Liver (tissue), 10 donors: ENCODE measurements at places on chromosomes 6 and 20. TPM values are rescaled to one million over a fixed set of nuclear protein-coding genes. Genes with fewer than 3 reads are reported as not detected.

C20orf204 gene
- total RNA-seq, result 0.59 TPM

CHRNA4 gene
- total RNA-seq, result not detected

WFDC10B gene
- total RNA-seq, result not detected

SPEF1 gene
- total RNA-seq, result not detected

TFAP2C gene
- total RNA-seq, result under 0.01 TPM

RIMS1 gene
- total RNA-seq, result 0.09 TPM

ZNF184 gene
- 4.4 TPM for total RNA-seq

HLA-DPA1 gene
- 31.2 TPM for total RNA-seq

ELOVL5 gene
- total RNA-seq, result 61.2 TPM

IRF4 gene
- 1.2 TPM for total RNA-seq

CYP21A2 gene
- total RNA-seq, result 1.7 TPM
